Stimulated activated CD8-positive, alpha-beta memory T cell treated with anti-CD3 and anti-CD28 coated beads, Interleukin-7, amount 100 ng/mL, for 1 hour (primary cell): ENCODE measurements at places on chromosomes 4 and X.

DNA sequence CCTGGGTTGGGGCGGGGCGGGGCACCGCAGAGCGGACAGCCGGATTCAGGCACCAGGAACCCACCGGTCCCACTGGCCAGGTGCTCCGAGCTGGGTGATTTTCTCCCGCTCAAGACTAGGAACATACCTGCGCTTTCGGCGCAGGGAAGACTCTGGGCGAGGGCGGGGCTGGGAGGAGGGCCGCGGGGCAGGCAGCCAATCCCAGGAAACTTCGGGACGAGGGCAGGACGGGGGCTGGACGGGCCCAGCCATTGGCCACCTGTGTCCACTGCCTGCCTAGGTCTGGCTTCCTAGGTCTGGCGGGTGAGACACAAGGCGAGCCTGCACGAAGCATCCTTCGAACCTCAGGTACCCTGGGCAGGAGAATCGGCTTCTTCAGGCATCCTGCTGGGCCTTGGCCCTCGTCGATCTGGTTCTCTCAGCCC is 274 bp upstream of the ERVMER34-1 start:
- DNase-seq, result no peak

DNA sequence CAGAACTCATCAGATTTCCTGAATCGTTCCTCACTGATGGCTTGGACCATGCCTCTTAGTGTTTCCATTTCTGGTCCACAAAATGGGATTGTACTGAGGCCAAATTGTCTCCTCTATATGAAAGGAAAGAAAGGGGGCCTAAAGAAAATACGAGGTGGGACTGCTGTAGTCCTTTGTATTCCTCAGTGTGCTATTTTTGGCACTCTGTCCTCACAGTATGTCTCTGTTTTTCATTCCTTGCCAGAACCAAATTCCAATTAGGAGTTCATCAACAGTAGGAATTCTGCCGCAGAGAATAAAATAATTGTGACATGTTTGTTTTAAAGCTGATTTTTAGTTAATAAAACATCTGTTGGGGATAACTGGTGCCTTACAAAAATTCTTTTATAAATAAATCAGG is 515.7 kb downstream of the SMARCA1 start:
- no peak for DNase-seq

DNA sequence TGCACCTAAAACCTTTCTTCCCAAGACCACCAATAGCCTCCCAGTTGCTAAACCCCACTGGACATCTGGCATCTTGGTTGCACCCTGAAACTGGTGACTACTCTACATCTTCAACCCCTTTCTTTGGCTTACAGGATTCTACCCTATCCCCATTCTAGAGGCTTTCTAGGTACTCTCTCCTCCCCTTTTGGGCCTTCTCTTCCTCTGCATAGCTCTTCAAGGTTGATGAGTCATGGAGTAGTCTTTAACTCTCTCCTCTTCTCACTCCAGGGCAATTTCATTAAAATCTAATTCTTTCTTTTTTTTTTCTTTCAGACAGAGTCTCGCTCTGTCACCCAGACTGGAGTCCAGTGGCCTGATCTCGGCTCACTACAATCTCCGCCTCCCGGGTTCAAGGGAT is 16.8 kb downstream of the APOO start:
- DNase-seq, result no peak

DNA sequence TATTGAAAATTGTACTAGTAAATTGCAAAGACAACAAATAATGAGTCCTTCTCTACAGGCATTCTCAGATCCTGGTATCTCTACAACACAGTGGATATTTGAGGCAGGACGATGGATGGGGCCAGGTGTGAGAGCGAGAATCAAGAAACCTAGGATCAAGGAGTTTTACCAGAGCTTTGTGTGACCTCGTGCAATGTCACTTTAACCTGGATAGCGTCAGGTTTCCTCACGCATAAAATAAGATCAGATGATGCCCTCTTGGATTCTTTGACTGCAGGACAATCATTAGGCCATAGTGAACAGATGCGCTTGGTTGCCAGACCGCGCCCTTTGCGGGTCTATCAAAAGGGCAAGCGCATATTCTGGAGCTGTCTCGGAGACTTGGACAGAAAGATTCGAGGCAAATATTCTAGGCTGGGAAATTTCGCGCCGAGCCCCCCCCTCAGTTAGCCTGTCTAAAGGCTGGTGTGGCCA is 66.6 kb downstream of the FBXO8 start:
- DNase-seq, result no peak
